CD4-positive, CD25-positive, alpha-beta regulatory T cell (primary cell): ENCODE measurements at places on chromosomes 7 and 10. TPM values are rescaled to one million over a fixed set of nuclear protein-coding genes. Genes with fewer than 3 reads are reported as not detected.

LRRC17 gene
- polyA plus RNA-seq, result 0.32 TPM

PRDX3 gene
- 140 TPM for polyA plus RNA-seq

PRRT4 gene
- not detected for polyA plus RNA-seq

DNA sequence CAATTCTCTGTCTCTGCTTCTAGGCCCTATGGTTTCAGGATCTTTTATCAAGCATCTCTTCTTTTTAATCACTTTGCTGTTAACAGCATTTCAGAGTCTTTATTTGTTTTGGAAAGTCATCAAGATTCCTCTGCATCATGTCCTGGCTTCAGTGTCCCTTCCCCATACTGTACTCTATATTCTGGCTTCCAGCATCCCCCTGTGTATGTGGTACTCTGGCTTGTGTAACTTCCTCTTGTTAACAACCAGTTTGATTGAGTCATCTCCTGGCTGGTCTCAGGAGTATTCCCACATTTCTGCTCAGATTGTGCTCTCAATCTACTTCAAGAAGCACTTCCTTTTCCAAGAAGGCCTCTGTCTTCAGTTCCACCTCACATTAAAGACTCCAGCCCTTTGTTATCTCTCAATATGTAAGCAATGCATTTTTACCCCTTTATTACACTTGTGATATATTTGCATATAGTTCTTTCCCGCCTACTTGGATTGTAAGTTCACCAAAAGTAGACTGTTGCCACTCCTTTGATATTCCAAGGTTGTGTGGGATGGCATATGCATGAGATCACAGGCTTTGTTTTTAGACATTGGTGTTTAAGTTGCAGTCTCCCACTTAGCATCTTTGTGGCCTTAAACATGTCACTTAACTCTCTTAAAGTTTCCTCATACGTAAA is 15.1 kb upstream of the ATE1 start:
- no peak overlapping the region for H3K27ac ChIP-seq
- no peaks in the 10 kb centered on the region for H3K36me3 ChIP-seq
- no peaks in the 10 kb centered on the region for H3K4me1 ChIP-seq
- H3K4me3 ChIP-seq, result no peak overlapping the region
